H9 (cell line): ENCODE measurements at places on chromosomes 12 and 14. TPM values are rescaled to one million over a fixed set of nuclear protein-coding genes. Genes with fewer than 3 reads are reported as not detected.

The ADAMTS20 gene
- total RNA-seq = 2.1 and 2.7 TPM in 2 replicates

The CYP46A1 gene
- 0.59 and 0.75 TPM in 2 replicates for total RNA-seq

The TSPAN8 gene
- not detected in 2 replicates for total RNA-seq

The OXA1L gene
- 115 and 128 TPM in 2 replicates for total RNA-seq

The MAP3K9 gene
- total RNA-seq = 18.3 and 20.0 TPM in 2 replicates

The LMO3 gene
- not detected in 2 replicates for total RNA-seq

The KLHL33 gene
- 0.04 TPM in 2 replicates for total RNA-seq

The TAS2R14 gene
- 1.9 and 2.1 TPM in 2 replicates for total RNA-seq

The ANKS1B gene
- 3.4 and 4.1 TPM in 2 replicates for total RNA-seq

The SLCO1B1 gene
- total RNA-seq = 0.09 and 0.31 TPM in 2 replicates

The SERPINA3 gene
- total RNA-seq = not detected in 2 replicates

The RD3L gene
- not detected in 2 replicates for total RNA-seq
